GM18507 (cell line): ENCODE measurements at places on chromosomes 11 and 22.

- DNase-seq: no peak
Observed at GRCh38 chr11:20064961-20065405, 95.3 kb downstream of the DBX1 start.

- no peak for DNase-seq
Observed at GRCh38 chr22:40818192-40818746, 877 bp downstream of the SLC25A17 start.

- no peak for DNase-seq
Observed at GRCh38 chr11:102573851-102574250, 43.3 kb upstream of the MMP7 start.

GRCh38 chr22:29195964-29196666, 9.6 kb upstream of the EMID1 start:
- DNase-seq: no peak

DNA sequence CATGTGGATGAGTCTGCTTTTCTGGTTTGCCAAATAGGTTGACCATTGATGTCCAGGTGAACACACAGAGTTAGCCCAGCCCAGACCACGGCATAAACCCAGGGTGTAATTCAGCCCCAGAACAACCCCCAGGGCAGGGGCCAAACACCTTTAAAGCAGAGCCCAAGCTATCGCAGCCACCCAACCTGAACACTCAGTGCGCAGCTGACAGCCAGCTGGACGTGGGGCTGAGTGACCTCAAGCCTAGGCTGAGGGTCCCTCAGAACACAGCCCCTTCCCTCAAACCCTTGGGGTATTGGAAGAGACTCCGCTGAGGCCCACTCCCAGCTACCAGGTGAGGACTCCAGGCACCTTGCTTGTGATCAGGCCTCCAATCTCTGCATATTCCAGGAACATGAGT, 161.5 kb upstream of the NECTIN1 start:
- DNase-seq: no peak

GRCh38 chr22:42972649-42973535, 42.1 kb downstream of the PACSIN2 start:
- no peak for DNase-seq

- no peak for DNase-seq
Observed at GRCh38 chr11:115922876-115923275, 418.7 kb upstream of the CADM1 start.

DNA sequence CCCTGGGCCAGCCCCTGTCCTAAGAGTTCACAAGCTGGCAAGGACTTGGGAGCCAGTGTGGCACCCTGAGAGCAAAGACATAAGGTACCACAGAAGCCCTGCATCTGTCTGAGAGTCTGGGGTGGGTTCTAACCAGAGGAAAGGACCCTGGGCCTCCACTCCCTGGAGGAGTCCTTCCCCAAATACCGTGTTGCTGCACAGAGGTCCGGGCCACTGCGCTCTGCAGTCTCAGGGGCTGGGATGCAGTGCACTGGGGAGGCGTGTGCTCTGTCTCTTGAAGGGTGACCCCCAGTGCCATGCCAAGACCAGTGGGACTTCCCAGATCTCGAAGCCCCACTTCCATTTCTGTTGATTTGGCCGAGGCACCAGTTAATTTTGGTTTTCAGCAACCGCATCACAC, 4.3 kb upstream of the SH3BP1 start:
- no peak for DNase-seq

DNA sequence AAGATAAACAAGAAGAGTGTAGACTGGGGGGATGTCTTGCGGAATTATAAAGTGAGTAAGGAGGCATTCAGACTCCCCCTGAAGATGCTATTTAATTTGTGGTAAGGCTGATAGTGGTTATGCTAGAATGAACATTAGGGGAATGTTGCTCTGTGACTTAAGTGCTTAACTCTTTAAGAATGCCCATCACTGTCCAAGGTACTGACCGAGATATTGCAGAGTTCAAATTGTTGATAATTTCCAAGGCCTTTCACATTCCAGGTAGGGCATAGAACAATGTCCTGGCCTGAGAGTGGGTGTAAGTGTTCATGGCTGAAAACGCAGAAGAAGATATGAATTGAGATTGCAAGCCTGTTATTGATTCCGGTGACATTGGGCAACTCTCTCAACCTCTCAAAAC, 90.3 kb upstream of the SEZ6L start:
- no peak for DNase-seq

DNA sequence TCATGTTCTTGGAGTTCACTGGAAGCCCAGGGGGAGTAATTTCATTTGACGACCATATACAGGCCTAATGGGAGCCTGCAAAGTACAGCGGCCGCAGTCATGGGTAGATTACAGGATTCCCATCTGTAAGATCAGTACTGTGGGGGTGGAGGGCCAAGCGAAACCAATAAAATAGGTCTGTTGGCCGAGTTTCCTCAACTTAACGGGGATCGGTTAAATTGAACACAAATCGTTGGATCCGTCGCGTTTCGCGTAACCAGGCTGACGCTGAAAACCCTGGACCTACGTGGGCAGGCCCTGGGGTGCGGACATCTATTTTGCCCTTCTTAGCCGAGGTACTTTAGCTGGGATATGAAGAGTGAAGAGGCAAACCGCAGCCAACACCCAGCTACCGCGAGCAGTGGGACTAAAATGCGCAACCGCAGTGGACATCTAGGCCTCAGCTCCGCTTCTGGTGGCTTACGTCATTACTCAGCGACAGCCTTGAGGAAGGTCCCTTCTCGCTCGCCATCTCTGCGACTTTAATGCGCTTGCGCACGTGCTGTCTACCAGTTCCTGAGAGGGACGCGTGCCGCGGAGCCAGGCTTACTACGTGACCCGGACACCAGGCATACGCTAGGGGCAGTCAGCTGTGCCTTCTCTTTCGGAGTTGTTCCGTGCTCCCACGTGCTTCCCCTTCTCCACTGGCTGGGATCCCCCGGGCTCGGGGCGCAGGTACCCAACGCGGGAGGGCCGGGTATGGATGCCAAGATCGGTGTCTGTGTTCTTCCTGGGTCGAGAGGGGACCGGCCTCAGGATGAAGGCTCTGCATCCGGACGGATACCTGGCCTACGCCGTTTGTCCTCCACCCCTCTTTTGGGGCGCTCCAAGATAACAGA, at the start of gene NAT10:
TSS of gene NAT10 (plus strand) at position 551 of the 878 bp plus-strand sequence. CDS start 2,597 bp downstream, outside the sequence.
- peak; percentile 87 for DNase-seq
